Fibroblast of skin of right quadriceps (primary cell): ENCODE measurements at places on chromosomes 12 and 14.

DNA sequence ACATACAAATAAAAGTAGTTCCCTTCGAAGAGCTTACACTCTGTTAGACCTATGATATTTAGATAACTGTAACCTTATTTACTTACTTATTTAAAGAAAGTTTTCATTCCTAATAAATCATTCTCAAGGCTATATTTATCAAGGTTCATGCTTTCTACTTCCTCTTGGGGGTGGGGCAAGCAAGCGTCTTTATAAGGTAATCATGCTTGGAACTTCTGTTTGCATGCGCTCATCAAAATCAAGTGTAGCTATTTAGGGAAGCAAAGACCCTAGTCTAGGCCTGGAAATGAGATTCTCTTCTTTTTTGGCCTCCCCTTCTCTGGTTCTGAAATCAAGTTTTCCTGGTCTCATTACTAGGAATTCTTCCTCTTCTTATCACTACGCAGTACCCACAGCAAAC lies 766 bp downstream of the RERG start:
- no peak for DNase-seq

DNA sequence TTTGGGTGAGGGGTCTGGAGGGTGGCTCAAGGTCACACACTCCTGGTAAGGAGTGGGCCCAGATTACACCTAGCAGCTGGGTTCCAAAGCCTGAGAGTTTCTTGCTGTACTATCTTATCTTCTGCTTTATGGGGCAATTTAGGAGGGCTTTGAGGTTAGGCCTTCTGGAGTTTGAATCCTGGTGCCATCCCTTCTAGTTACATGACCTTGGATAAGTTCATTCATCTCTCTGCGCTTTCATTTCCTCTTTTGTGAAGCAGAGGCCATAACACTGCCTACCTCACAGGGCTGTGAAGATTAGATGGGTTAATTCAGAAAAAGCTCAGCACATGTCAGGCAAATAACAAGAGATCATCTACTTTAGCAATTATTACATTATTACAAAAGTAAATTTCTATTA lies 7.4 kb upstream of the KRT77 start:
- DNase-seq = no peak

DNA sequence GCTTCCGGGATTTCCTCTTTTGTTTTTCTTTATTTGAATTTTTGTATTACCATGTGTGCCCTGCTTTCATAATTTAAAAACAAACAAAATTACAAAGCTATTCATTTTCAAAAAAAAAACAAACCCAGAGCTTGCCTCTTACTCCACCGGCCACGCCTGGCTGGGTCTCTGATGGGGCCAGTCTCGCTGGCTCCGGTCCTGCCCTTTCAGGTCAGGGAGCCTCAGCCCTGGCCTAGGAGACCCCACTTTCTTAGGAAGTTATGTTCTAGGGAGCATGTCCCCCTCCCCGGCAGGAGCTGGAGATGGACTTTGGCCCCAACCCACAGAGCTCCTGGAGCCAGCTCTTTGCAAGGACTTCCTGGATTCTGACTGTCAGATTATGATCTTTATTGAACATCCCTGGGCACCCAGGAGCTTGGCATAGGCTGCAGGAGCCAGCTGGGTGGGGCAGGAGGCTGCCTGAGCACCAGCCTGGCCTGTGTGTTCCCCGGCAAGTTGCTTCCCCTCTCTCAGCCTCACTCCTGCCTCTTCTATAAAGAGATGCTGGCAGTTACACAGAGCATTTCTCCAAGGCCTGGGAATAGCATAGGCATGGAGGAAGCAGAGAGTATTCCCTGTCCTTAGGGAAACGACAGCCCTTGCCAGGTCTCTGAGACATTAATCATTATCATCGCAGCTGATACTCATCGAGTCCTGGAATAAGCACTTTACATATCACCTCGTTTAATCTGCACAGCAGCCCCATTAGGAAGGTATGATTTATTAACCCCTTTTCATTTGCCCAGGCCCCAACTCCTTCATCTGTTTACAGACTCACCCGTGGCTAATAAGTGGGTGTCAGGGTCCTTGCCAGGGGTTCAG lies 3.5 kb downstream of the DEGS2 start:
- no peak for DNase-seq

- no peak for DNase-seq
These were observed 789.5 kb downstream of the DIO2 start for GRCh38 chr14:79421811-79422210.
